ENCODE measurements at places on chromosomes 5 and 9.

- DNase-seq, result no peak
These were observed 843.7 kb downstream of the EFNA5 start for GRCh38 chr5:106827061-106827460.

DNA sequence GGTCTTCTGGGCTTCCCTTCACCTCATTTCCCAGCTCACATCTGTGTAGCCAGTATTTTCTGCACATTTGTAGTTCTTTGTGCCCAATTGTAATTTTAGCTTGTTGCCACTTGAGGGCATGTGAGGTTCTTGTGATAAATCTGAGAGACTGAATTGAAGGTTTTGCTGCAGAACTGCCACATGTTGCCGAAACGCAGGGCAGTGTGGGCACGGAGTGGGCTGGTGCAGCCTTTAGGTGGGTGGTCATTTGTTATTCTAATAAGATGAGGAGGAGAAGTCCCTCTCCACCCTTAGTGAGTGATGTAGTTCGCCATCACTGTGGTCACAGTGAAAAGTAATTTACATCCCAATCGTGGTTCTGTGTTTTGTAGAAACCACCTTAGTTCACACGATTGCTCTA is 21.2 kb downstream of the OTULIN start:
- DNase-seq, result no peak

GRCh38 chr5:78046006-78046405 is 248.5 kb downstream of the AP3B1 start:
- DNase-seq, result no peak

DNA sequence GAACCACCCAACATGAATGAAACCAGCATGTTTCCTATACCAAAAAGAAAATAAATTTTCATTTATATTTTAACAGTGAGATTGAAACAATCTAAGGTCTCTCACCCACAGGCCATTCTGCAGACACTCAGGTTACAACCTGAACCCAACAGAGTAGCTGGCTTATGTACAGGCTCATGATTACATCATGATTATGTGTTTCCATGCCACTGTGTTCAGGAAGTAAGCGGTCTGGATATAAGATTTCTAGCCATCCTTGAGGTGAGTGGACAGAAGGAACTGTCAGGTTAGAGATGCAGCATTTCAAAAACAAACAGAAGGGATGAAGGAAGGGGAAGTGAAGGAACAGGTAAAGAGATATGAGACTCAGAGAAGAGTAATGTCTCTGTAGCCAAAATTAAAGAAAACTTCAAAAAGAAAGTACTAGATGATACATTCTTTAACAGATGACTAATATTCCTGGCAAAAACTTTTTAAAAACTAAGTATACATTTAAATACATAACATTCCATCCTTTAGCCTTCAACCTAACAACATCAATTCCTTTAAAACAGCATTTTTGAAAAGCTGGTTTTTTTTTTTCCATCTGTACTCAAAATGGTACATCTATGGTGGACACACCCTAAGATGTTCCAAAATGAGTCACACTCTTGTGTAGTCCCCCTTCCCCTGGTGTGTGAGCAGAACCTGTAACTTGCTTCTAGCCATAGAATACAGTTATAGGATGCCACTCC is 119.8 kb downstream of the LPAR1 start:
- DNase-seq, result no peak

DNA sequence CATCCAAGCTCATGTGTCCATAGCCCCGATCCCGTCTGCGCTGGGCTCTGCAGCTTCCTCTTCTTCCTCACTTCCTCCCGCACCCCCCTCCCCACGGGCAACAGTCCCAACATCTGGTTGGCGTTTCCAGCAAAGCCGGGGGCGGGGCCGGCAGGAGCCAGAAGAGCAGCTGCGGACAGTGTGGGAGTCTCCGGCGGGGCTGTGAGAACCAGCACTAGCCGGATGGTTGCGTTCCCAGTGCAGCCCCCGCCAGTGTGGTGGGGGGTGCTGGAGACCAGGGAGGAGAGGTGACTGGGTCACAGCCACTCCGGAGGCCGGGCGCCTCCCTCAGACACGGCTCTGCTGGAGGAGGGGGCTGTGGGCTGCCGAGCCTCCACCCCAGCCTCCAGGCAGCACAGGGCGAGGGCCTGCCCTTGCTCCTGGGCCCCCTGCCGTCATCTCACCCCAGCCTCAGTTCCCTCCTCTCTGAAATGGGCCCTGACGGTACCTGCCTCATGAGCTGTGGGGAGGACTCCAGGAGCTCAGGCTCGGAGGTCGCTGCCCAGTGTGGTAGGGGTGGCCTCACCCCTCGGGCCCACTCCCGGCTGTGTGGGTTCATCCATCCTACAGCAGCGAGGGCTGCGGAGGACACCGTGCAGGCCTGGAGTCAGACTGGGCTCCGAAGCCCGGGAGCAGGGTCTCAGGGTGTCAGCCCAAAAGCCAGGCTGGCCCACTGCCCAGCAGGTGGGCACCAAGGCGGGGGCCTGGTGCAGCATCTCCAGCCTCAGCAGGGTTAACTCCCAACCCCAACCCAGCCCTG is 41.5 kb upstream of the NOTCH1 start:
- peak; percentile 95 for DNase-seq

GRCh38 chr5:171562822-171563221 is 143.4 kb downstream of the FGF18 start:
- no peak for DNase-seq

GRCh38 chr5:65750938-65751337 is 28.9 kb downstream of the NLN start:
- no peak for DNase-seq

DNA sequence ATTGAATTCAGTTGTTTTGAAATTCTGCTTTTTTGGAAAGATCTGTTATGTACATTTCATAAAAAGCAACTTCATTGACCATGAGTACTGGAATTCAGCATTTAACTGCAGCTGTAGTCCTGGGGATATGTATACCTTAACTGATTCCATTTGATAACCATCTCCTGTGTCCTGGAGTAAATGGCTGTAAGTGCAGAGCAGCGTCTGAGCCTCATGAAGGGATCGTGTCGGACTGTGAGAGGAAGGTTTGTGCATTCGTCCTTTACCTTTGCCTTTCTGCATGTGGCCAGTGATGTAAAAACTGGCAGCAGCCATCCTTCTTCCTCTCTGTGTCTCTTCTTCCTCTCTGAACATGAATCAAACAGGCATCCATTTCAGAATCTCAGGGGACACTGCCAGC is 287.2 kb downstream of the FANCC start:
- DNase-seq, result no peak

GRCh38 chr5:133285583-133286021 is 233.8 kb downstream of the HSPA4 start:
- DNase-seq, result no peak

DNA sequence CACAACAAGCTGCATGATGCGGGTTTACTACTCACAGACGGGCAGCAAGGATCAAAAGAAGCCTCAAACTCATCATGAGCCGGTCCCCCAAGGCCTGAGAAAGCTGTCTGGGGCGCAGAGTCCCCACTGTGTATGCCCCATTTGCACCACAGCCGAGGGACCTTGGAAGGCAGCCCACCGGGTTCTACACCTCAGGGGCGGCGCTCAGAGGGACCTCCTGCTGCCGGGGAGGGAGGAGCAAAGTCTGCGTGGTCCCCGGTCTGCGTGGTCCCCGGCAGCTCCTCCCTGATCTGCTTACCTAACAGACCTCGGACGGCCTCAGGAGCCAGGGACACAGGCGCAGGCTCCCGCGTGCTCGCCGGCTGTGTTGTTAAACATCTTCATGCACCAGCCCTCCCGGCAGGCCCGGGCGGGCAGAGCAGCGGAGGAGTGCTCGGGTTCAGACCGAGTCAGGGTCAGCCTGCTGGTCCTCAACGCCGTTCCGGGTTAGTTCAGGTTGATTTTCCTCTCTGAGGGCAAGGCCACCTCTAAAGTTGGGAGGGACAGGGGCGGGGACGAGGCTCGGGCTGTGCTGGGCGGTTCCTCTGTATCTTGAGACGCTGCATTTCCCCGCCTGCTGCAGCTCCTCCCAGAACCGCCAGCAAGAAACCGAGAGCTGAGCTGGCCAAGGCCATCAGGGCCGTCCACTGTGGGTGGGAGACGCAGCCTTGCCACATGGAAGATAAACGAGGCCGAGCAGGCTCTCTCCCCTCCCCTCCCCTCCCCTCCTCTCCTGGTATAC is 74.6 kb downstream of the MRPL36 start:
- DNase-seq, result no peak

DNA sequence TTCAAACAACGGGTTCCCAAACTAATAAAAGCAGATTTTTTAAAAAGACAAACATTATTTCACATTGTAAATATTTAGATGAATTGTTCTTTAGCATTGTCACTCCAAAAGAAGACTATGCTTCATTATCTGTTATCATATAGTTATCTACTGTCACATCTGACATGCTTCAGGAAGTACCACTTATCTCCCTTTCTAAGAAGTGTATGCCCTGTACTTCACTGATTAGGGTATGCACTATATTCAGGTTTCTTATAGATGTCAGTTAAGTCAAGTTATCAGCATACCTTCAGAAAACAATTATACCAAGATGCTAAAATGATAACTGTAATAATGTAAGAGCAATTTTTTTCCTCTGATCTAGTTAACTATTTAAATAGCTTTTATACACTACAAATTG is 40.4 kb downstream of the LMBRD2 start:
- DNase-seq, result no peak

DNA sequence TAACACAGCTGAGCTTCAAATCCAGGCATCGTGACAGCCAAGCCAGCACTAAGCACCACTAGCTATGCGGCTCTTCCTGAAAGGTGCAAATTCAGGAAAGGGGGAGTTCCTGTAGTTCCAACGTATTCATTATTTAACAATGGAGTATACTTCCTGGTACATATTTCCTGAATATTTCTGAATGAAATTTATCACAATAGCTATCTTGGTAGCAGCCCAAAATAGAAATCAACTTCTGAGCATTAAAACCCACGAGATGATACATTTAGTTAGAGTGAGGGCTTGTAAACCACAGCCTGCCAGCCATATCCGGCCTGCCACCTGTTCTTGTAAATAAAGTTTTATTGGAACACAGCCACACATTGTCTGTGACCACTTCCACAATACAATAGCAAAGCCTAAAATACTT is 109.7 kb upstream of the RETREG1 start:
- DNase-seq, result peak; percentile 32

GRCh38 chr5:132055808-132056609 is 4.4 kb upstream of the IL3 start:
- DNase-seq, result no peak

GRCh38 chr5:58543723-58544122 is 39.2 kb upstream of the RAB3C start:
- DNase-seq, result no peak

- DNase-seq, result no peak
These were observed 139.8 kb downstream of the ELAVL2 start for GRCh38 chr9:23686257-23686656.

DNA sequence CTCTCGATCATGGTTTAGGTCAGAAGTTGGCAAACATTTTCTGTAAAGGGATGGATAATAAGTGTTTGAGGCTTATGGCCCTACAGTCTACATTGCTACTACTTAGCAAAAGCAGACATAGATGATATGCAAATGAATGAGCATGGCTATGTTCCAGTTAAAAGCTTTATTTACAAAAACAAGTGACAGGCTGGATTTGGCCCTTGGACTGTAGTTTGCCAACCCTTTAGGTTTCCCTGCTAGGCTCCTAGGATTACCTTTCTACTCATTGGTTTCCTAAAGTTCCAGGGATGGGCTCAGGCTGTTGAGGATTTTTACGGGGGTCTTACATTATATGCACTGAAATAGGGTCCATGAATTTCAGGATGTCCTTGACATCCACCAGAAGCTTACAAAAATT is 57.5 kb downstream of the GPR21 start:
- DNase-seq, result no peak

- no peak for DNase-seq
These were observed 315 bp downstream of the PIK3R1 start for GRCh38 chr5:68215898-68216244.

- DNase-seq, result no peak
These were observed 243.9 kb downstream of the TLE1 start for GRCh38 chr9:81445331-81445921.

- DNase-seq, result no peak
These were observed 99.2 kb downstream of the PSAT1 start for GRCh38 chr9:78396087-78396486.

DNA sequence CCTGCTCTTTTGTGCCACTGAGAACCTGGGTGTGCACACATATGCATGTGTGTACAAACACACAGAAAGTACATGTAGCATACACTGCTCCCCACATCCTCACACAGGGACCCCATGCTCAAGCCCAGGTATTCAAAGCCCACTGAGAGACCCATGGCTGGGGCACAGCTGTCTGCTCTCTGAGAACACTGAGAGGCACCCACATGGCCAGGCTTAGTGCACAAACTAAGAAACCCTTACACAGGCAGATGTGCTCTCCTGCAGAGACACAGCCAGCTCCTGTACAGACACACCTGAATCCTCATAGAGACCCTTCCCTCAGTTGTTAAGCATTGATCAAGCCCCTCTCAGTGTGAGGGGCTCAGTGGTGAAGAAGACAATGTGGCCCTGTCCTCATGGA is 92.5 kb downstream of the CACNA1B start:
- no peak for DNase-seq

DNA sequence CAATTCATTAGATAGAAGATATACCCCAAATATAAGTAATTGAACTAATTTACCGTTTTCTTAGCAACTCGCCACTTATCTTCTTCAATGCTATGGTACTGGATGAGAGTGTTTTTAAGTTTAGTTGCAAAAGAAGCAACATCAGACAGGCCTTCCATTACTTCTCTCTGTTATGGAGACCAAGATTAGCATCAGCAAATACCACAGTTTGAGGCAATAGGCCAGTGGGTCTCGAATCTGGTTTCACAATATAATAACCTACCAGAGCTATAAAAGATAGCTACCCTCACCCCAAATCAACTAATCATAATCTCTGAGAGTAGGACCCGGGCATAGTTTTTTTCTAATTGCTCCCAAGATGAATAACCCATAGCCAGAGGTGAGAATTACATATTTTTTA is 5.1 kb downstream of the STARD4 start:
- no peak for DNase-seq

DNA sequence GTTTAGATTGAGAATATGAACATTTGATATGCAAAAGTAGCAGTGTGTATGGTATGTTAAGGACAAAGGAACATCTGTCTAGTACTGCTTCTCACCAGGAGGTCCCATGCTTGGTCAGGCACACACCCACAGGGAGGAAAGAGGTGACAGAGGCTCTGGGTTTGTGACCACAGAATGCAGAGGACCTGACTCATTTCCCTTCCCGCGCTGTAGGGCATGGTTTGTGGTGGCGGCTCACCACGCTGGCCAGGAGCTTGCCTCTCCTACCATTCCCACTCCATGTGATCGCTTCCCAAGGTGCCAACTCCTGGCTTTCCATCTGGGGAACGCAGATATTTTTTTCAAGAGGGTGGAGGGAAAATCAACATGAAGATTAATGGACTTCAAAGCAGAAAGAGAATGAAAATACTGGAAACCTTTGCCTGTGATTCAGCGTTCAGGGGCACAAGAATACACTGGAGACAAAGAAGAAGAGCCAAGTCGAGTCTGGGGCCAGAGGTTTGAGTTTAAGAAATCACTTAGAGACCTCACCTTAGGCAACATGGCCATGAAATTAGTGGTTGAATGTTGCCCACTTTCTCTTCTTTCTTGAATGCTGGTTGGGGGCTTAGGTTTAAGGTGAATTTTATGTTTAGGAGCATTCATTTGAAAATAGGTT is 477.8 kb downstream of the CCDC171 start:
- no peak for DNase-seq

GRCh38 chr9:136844761-136845464 is 2.6 kb downstream of the AJM1 start:
- DNase-seq, result no peak

GRCh38 chr5:15615859-15616258 is 115.9 kb downstream of the FBXL7 start:
- DNase-seq, result no peak

Data from right hindlimb (tissue), 1 donor.